NCI-H1048 (cell line): ENCODE measurements at places on chromosomes 7 and 10.

- no peak for DNase-seq
Observed at GRCh38 chr10:1308173-1308961, 252.2 kb downstream of the WDR37 start.

DNA sequence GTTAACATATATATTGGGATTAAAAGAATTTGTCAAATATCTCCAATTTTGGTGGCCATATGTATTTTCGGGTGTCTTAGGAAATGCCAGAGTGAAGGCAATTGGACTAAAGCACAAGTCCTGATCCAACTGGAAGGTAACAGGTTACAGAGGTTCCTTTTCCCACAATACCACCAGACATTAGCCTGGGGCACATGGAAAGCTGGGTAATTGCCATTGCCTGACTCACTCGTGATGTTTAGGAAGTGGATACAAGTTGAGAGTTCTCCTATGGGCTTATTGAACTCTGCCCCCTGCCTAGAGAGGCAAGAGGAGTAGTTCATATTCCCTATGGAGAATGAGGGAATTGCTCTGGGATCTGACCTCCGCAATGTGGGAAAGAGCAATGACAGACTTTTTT, 5.7 kb downstream of the DNAH11 start:
- no peak for DNase-seq

- no peak for DNase-seq
Observed at GRCh38 chr7:21251151-21251800, 176.6 kb upstream of the SP4 start.

DNA sequence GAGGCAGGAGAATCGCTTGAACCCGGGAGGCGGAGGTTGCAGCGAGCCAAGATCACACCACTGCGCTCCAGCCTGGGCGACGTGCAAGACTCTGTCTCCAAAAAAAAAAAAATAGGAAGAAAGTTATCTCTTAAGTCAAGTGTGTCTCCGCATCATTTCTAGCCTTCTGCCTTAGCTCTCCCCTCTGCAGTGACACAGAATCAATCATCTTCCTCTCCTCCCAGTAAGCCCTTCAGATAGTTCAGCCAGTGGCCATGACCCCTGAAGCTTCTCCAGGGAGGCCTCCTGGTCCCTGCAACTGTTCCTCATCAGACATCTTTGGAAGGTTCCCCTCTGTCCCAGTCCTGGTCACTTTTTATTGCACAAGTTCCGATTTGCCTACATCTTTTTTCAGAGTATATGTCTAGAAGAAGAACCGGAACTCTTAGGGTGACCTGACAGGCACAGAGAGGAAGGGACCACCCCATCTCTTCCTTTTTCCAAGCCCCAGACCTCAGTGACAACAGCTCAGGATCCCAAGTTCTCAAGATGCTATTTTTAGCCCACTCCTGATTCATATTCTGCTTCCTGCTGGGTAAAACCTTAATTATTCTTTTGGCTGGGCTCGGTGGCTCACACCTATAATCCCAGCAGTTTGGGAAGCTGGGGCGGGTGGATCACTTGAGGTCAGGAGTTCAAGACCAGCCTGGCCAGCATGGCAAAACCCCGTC, 6.6 kb upstream of the RHBDD2 start:
- DNase-seq = no peak

- DNase-seq = no peak
Observed at GRCh38 chr7:123770378-123770777, 21.6 kb upstream of the WASL start.

- DNase-seq = no peak
Observed at GRCh38 chr7:51187941-51188340, 128.7 kb downstream of the COBL start.

- no peak for DNase-seq
Observed at GRCh38 chr7:72283309-72283708, 128.8 kb downstream of the CALN1 start.

GRCh38 chr7:78677391-78677790, 776.1 kb downstream of the MAGI2 start:
- no peak for DNase-seq

DNA sequence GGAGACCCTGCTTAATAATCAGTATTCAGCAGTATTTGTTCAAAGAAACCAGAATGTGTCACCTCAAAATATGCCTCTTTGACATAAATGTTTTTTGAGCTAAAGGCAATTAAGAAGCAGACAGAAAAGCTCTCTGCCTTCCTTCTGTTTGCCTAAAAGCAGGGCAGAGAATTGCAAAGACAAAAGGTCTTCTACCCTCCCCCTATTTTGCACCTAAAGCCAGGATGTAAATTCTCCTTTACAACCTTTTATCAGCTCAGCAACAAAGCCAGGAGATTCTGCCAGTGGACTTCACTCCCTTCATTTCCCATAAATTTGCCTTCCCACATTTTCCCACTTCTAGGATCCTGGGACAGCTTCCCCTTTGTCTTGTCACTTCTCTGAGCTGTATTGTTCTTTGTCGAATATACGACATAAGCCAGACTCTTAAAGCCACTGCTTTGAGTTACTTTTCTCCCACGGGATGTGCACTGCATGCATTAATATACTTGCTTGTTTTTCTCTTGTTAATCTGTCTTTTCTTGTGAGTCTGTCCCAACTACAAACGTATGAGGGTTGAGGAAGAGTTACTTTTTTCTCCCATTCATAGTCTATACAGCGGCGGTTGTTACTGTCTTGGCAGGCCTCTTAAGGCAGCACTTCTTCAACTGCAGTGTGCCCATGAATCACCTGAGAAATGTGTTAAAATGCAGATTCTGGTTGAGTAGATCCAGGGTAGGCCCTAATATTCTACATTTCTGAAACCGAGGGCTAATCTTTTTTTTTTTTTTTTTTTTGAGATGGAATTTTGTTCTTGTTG, 48.2 kb downstream of the ST8SIA6 start:
- no peak for DNase-seq

- no peak for DNase-seq
Observed at GRCh38 chr7:87628780-87629569, 777 bp downstream of the RUNDC3B start.

DNA sequence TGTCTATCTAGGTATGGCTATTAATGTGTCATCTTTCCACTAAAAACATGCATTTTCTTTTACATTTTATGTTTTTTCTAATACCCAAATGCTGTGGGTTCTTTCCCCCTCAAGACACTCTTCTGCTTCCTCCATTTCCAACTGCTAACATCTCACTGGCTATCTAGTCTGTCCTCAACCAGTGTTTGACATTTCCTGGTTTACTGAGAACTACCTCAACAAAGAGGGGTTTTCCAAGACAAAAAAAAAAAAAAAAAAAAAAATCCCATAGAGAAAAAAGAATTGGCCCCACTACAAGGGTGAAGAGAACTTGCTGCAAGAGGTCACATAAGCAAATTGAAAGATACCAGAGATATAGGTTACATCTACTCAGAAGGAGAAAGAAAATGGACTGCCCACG, 359.7 kb downstream of the CRPPA start:
- no peak for DNase-seq

- no peak for DNase-seq
Observed at GRCh38 chr7:46603780-46604179, 682.7 kb upstream of the IGFBP3 start.

DNA sequence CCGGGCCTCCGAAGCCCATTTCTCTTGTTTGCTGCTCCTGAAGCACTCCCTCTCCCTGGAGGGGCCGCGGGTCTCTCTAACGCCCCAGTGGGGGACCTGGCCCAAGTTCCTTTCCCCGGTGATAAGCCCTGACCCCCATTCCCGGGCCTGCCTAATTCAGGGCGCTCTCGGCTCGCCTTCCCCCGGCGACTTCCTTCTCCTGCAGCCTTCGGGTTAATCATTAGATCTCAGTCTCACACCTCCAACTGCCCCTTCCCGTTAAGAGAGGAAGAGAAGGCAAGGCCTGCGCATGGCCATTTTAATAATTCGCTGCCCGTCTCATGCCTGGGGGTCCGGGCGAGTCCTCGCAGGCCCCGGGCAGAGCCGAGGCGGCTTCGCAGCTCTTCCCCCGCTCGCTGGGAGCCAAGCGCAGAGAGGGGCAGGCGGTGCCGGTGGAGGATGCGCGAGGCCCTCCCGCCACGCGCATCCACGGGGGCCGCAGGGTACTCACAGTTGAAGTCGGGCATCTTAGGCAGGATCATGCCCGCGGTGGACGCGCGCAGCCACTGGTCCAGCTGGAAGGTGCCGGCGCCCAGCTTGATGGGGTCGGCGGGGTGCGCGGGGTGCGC, 1.2 kb downstream of the MNX1 start:
- no peak for DNase-seq

DNA sequence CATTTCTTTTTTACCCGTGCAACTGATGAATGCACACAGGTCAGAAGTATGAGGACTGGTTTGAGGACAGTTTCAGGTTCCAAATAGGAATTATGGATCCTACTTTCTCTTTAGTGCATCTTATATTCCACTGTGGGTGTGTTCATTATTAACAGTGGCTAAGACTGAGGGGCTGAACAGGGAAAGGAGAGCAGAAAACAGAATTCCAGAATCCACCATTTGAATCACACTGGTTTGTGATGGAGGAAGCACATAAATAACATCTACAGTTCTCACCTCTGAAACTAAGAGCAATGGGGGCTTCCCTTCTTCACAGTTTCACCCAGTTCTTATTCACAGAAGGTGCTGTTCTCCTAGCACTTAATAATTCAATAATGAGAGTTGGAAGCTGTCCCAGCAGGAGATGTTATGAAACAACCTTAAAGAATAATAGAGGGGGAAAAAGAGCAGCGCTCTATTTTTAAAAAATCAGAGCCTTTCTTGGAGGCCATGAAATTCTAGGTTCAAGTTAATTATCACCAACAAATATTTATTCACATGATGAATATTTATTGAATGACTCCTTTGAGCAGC, 205.1 kb downstream of the CREB5 start:
- DNase-seq = no peak

DNA sequence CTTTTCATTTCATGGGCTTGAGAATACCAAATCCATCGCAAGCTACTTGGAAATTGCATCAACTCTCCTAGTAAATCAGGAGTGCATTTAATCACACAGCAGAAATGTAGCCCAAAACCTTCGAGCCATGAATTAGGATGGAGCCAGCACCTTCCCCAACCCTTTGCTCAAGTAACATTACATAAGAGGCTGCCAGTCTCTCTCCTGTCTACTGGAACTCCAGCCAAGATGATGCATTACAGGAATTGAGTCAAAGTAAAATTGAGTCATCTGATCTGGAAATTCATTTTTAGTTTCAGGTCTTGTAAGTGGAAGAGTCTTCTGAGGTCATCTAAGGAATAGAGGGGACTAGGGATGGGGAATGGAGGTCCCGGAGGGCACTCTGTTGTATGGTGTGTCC, 69.7 kb upstream of the FHIP2A start:
- no peak for DNase-seq

GRCh38 chr10:118027397-118027796, 19.3 kb downstream of the RAB11FIP2 start:
- DNase-seq = peak; percentile 38

GRCh38 chr7:143042159-143042789, 9.9 kb upstream of the OR6V1 start:
- DNase-seq = no peak

DNA sequence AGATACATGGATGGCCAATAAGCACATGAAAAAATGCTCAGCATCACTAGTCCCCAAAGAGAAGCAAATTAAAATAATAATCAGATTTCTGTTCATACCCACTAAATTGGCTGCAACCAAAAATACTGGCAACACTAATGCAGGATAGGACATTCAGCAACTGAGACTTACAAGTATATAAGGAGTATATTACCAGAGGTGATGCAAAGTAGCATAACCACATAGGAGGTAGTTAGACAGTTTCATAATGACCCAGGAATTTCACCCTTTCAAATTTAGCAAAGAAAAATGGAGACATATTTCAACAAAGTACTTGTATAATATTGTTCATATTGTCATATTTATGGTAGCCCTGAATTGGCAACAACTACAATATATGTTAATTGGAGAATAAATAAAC, 727.8 kb downstream of the GRID1 start:
- DNase-seq = no peak

GRCh38 chr10:12934777-12935176, 66.7 kb downstream of the CCDC3 start:
- DNase-seq = no peak

GRCh38 chr7:26451997-26452396, 160.3 kb downstream of the SNX10 start:
- DNase-seq = no peak

DNA sequence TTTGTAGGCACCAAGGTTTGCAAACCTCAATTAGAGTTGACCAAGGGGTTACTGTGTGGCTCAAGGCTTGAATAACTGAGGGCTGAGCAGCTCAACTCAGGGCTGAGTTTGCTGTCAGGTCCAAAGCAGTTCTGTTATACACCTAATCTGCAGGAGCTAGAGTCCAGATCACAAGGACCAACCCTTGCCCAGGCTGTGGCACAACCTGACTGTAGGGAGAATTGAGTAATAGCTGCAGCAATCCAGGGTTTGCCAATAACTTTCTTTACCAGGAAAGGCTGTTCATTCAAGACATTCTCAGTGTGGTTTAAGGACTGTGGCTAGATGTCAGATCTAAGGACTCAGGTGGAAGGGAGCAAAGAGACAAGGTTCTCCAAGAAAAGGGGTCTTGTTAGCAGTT, 115.6 kb upstream of the IMMP2L start:
- DNase-seq = no peak

DNA sequence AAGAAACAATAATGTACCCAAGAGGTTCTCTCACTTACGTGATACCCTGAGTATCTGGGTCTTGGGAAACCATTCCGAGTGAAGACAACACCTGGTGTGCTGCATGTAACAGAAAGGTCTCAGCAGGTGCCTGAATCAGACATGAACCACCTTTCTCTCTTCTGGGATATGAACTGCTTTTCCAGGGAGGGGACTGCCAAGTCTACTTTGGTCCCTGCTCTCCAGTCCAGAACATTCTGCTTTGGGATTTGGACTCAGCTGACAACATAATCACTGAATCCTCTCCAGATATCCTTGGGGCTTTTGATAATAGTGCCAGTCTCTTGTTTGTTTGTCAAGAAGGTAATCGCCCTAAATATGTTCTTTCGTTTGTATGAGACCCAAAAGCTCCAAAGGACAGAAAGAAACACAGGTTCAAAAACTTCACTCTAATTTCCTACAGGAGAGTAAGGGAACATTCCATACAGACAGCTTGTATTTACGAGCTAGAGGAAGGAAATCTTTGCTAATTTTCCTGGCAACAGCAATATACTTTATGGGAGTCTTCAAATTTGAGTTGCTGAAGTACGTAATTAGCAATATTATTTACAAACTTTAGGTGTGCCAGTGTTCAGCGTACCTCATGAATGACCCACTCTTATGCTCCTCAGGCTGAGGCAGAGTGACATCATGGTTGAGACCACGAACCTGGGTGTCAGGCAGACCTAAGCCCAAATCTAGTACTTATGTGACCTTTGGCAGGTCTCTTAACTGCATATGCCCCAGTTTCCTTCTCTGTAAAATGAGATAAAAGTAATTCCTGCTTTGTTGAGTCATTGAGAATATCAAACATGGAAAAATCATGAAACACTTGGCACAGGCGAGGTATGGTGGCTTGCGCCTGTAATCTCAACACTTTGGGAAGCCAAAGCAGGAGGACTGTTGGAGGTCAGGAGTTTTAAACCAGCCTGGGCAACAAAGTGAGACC, 5.4 kb downstream of the ABLIM1 start:
- no peak for DNase-seq

DNA sequence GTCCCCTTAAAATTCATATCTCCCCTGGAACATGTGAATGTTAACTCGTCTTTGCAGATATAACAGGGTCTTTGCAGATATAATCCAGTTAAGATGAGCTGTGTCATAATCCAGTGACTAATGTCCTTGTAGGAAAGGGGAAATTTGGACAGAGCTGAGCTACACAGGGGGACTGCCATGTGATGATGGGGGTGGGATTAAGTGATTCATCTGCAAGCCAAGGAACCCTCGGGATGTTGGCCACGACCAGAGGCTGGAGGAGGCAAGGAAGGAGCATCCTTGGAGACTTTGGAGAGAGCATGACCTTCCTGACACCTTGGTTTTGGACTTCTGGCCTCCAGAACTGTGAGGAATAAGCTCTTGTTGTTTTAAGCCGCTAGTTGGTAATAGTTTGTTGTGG, 153.9 kb upstream of the PCBD1 start:
- no peak for DNase-seq
